ENCODE measurements at places on chromosomes 2 and 18. TPM values are rescaled to one million over a fixed set of nuclear protein-coding genes. Genes with fewer than 3 reads are reported as not detected.

The PRKAG3 gene
- total RNA-seq, result not detected

The REG1B gene
- total RNA-seq, result not detected

The RGPD5 gene
- total RNA-seq, result 23.8 TPM

The SCN3A gene
- 0.69 TPM for total RNA-seq

The IL1RL2 gene
- total RNA-seq, result 0.22 TPM

The XIRP2 gene
- total RNA-seq, result under 0.01 TPM

The SLC23A3 gene
- total RNA-seq, result 0.54 TPM

The NETO1 gene
- total RNA-seq, result not detected

The SNRNP27 gene
- total RNA-seq, result 24.2 TPM

The ADI1 gene
- total RNA-seq, result 59.2 TPM

The PSME4 gene
- 42.5 TPM for total RNA-seq

The UGT1A8 gene
- total RNA-seq, result not detected

The ARL5A gene
- 102 TPM for total RNA-seq

The EVA1A gene
- 25.4 TPM for total RNA-seq

The MROH2A gene
- not detected for total RNA-seq

The MYO1B gene
- total RNA-seq, result 55.7 TPM

The CPO gene
- total RNA-seq, result not detected

The DNAJC5G gene
- total RNA-seq, result 0.60 TPM

The CNGA3 gene
- not detected for total RNA-seq

The CHST9 gene
- total RNA-seq, result under 0.01 TPM

The CETN1 gene
- total RNA-seq, result not detected

The OSBPL6 gene
- 1.1 TPM for total RNA-seq

The RNF25 gene
- 31.8 TPM for total RNA-seq

The AQP12A gene
- not detected for total RNA-seq

The RGPD3 gene
- total RNA-seq, result 0.17 TPM

The ANKRD62 gene
- under 0.01 TPM for total RNA-seq

The BCL2L11 gene
- 30.2 TPM for total RNA-seq

The CUL3 gene
- total RNA-seq, result 54.4 TPM

The STON1 gene
- total RNA-seq, result 2.3 TPM

The TGIF1 gene
- 127 TPM for total RNA-seq

The MORN2 gene
- total RNA-seq, result 13.8 TPM

The NBAS gene
- 80.8 TPM for total RNA-seq

The ABCG5 gene
- total RNA-seq, result not detected

The ARHGAP15 gene
- total RNA-seq, result not detected

The AGAP1 gene
- total RNA-seq, result 3.0 TPM

The DNAH7 gene
- under 0.01 TPM for total RNA-seq

The UGT1A4 gene
- total RNA-seq, result not detected

The ARMC9 gene
- 4.8 TPM for total RNA-seq

The SNTG2 gene
- 0.26 TPM for total RNA-seq

The RESP18 gene
- total RNA-seq, result not detected

The CD226 gene
- 1.5 TPM for total RNA-seq

The HOXD8 gene
- 23.8 TPM for total RNA-seq

The GRB14 gene
- 0.34 TPM for total RNA-seq

The IL37 gene
- total RNA-seq, result not detected

The MOCOS gene
- 0.54 TPM for total RNA-seq

The POTEC gene
- not detected for total RNA-seq
